Renal cortex interstitium (tissue), 15 donors: ENCODE measurements at places on chromosomes 4 and X. TPM values are rescaled to one million over a fixed set of nuclear protein-coding genes. Genes with fewer than 3 reads are reported as not detected.

Gene RIBC1
- 5.3 TPM for polyA plus RNA-seq

Gene MTMR8
- 2.2 TPM for polyA plus RNA-seq

Gene CENPE
- 10.5 TPM for polyA plus RNA-seq

Gene H2BW2
- 0.98 TPM for polyA plus RNA-seq

Gene NAAA
- 16.3 TPM for polyA plus RNA-seq

Gene IRS4
- polyA plus RNA-seq, result 2.7 TPM

Gene ASB9
- 13.7 TPM for polyA plus RNA-seq

Gene FOXP3
- polyA plus RNA-seq, result 0.99 TPM

Gene PRKG2
- polyA plus RNA-seq, result 2.5 TPM

Gene SFRP2
- 18.9 TPM for polyA plus RNA-seq

Gene IL3RA
- polyA plus RNA-seq, result 11.7 TPM

Gene ERCC6L
- 5.4 TPM for polyA plus RNA-seq

Gene STBD1
- polyA plus RNA-seq, result 2.0 TPM
